Mammary epithelial cell (primary cell): ENCODE measurements at places on chromosomes 11 and 22. TPM values are rescaled to one million over a fixed set of nuclear protein-coding genes. Genes with fewer than 3 reads are reported as not detected.
A peak's percentile ranks its signal among the peaks of the same experiment; 100 is the strongest.

GRCh38 chr22:45775062-45775461 is 103.4 kb downstream of the ATXN10 start:
- no peak for DNase-seq

TBX10 gene
- not detected for polyA plus RNA-seq

FIBIN gene
- 0.77 TPM for polyA plus RNA-seq

DNA sequence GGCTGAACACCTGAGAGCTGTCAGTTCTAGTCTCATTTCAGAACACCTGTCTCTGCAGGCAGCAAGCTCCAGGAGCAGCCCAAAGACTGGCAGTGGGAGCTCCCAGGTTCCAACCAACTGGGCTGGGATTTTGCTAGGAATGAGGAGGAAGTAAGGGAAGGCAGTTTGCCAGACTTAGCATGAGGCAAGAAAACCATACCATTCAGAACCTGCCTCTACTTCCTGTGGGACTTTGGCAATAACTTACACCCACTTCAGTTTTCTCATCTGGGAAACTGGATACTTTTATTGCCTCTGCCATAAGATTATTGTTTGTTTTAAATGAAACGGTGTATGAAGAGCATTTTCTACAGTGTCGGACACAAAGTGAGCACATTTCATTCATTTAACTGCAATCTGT is 363.7 kb upstream of the ISX start:
- no peak for DNase-seq

DNA sequence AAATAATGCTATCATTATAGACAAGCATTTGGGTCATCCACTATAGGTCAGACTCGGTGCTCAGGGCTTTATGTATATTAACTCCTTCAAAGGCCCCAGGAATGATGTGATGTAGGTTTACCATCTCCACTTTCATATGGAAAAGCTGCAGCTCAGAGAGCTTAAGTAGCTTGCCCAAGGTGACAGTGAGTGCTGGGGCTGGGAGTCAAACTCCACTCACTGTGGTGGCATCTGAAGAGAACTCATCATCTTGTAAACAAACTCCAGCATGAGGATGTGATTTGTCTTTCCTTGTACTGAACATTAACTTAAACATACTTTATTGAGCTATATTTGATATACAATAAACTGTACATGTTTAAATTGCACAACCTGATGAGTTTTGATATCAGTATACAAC is 25.4 kb downstream of the TENM4 start:
- DNase-seq, result no peak

GRCh38 chr11:78796956-78797355 is 222.3 kb upstream of the NARS2 start:
- peak; percentile 62 for DNase-seq

DNA sequence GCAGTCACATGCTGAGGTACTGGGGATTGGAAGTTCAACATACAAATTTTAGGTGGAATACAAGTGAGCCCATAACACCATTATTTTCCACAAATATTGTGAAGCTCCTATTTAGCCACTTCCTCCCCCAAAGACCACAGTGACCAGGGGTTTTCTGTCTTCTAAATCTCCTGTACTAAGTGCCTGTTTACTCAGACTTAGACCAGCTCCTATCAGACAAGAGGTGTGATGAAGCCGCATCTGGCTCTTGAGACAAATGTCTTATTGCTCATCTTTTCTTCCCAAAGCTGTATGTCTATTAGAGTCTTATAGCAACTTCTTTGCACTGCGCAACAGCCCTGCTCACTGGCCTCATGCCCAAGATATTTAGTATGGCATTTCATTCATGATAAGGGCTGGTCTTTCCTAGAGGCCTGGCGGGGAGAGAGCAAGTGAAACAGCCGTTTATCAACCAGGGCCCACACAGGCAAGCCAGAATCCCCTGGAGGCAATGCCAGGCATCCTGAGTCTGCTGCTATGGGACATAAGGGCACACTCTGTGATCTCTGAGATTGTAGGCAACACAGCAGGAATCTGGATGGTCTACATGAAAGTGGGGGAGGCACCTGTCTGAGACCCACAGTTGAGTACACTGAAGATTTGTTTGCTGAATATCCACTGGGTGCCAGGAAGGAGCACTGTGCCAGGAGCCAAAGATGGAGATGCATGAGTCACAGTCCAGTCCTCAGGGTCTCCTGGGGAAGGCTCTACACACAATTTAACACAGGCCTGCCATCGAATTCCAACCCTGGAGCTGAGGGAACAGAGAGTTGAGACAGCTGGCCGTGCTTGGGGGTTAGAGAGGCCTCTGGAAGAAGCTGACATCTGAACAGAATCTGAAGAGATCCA is 78.5 kb upstream of the NCAM1 start:
- no peak for DNase-seq

SLC22A8 gene
- not detected for polyA plus RNA-seq

MPEG1 gene
- not detected for polyA plus RNA-seq

GRCh38 chr11:74321487-74322188 is 10.2 kb upstream of the P4HA3 start:
- DNase-seq, result peak; percentile 8

OR6T1 gene
- polyA plus RNA-seq, result 0.08 TPM

KDM4E gene
- not detected for polyA plus RNA-seq

- DNase-seq, result no peak
Observed at GRCh38 chr22:49037701-49038245, 789.9 kb downstream of the BRD1 start.

NRIP3 gene
- 1.4 TPM for polyA plus RNA-seq

DNA sequence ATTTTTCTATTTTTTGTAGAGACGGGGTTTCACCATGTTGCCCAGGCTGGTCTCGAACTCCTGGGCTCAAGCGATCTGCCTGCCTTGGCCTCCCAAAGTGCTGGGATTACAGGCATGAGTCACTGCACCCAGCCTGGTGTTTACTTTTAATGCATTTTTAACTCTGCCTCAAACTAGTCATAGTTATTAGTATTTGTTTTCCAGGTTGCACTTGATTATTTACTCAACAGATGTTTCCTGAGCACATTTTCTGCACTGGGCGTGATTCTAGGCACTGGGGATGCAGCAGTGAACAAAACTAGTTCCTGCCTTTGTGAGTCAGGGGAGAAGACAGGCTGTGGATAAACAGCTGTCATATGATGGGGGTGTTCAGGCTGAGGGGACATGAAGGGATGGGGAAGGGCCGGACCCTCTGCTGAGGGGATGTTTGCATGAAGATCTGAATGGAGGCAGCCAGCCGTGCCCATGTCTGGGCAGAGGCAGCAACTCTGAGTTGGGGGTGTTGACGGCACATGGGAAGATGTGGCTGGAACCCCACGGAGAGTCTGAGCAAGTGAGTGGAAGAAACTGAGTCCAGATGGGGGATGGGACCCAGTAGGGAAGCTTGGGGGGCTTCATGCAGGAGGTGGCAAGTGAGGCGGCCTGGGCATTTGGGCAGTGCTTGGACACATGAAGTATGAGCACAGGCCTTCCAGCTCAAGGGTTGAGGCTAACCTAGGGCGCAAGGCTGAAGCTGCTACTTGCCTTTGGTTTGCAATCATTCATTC is 34.4 kb downstream of the MPPED1 start:
- no peak for DNase-seq
